ENCODE measurements at places on chromosomes 16 and 17.

- no peak for DNase-seq
Observed at GRCh38 chr17:73838815-73839214, 194.6 kb upstream of the SDK2 start.

DNA sequence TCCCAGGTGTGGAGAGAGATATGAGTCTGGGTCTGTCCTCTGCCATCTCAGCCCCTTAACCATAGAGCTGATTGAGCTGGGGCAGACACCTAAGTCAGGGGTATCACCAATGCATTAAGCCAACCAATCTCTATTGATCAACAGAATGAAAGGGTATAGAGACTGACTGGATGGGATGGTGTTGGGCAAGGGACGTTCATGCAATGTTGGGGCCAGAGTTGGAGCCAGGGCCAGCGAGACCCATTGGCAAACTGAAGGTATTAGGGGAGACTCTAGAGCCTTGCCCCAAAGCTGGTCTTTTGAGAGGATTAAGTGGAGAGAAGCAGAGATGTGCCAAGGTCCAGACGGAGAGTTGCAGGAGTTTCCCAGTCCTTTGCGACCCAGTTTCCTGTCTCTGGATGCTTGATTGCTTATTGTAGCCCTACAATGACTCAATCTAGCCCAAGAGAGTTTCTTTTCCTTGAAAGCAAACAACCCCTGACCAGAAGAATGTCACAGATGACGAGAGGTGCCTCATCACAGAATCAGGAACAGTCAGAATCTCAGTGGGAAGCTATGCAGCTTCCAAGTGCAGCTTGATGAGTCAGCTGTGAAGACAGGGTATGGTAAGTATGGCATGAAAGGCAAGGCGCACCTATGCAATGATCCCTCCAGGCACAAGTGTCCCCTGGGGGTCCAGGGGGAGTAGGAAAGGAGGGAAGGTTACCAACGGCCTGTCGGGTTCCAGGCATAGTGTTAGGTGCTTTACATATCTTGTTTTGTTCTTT lies 137.2 kb downstream of the UTP18 start:
- DNase-seq: no peak

- no peak for DNase-seq
Observed at GRCh38 chr16:88599092-88599733, 29.0 kb downstream of the ZC3H18 start.

DNA sequence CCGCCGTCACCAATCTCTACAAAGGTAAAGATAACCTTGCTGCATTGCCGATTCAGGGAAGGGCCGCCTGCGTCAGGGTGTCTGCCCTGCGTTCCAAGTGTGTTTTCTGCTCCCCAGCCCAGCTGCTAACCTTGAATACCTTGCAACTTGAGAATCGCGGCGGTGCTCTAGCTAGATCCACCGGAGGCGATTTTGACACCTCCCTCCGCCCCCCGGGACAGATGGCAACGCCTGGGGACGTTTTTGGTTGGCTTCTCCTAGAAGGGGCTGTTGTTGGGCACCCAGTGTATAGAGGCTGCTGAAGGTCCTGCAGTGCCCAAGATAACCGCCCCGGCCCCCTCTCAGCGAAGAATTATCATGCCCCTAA lies 1.5 kb downstream of the HAPSTR1 start:
- DNase-seq: no peak

- DNase-seq: no peak
Observed at GRCh38 chr16:79784007-79784406, 183.5 kb upstream of the MAF start.

GRCh38 chr17:28004344-28004743 lies 38.1 kb upstream of the NLK start:
- DNase-seq: no peak

DNA sequence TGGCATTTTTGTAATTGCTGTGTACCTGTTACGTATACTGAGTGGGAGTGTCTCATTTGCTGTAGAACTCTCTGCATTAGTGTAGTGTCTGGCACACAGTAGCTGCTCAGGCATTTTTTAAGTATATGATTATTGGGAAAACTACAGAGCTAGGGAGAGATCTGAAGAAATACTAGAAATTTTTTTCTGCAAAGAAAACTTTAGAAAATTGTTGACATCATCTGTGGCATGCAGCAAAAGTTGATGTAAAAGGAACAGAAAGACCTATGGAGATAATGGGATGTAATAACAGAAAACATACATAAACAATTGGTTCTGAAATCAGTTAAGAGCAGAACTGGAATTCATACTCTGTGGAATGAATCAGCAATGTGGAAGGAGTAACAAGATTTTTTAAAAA lies 11.6 kb downstream of the CLTC start:
- DNase-seq: no peak

- peak; percentile 85 for DNase-seq
Observed at GRCh38 chr17:79810130-79811010, 13.5 kb upstream of the CBX8 start.

- DNase-seq: no peak
Observed at GRCh38 chr17:63358111-63358839, 87.8 kb downstream of the CYB561 start.

DNA sequence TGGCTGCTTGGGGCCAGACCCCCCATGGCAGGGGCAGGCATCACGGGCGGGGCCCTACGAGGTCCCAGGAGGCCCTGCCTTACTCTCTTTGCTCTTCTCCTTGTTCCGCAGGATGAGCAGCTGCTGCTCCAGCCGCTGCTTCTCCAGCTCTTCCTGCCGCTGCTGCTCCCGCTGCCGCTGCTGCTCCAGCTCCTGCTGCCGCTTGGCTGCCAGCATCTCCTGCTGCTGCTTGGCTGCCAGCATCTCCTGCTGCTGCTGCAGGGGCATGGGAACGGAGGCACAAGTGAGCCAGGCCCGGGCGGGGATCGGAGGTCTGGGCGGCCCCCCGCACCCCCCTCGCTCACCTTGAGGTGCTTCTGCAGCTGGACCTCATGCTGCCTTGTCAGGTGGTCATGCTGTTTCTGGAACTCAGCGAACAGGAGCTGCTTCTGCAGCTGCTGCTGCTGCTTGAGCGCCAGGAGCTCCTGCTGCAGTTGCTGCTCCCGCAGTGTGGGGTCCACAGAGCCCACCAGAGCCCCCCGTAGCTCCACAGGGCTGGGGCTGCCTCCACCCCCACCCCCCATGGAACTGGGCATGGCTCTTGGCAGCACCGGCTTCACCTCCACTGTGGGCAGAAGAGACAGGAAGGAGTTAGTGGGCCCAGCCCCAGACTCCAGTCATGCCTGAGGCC lies 22.8 kb downstream of the G6PC3 start:
- no peak for DNase-seq

- DNase-seq: no peak
Observed at GRCh38 chr17:75326226-75326848, 37.1 kb upstream of the SLC25A19 start.

GRCh38 chr17:3003296-3004149 lies 59.9 kb downstream of the OR1D5 start:
- no peak for DNase-seq

- DNase-seq: peak; percentile 80
Observed at GRCh38 chr17:35088881-35089585, 25.5 kb upstream of the RFFL start.

All from stimulated activated CD4-positive, alpha-beta T cell treated with anti-CD3 and anti-CD28 coated beads, Interleukin-2, amount 100 ng/mL, for 4 hours (primary cell).